CD8-positive, alpha-beta memory T cell (primary cell): ENCODE measurements at places on chromosomes 13 and 19.
A peak's percentile ranks its signal among the peaks of the same experiment; 100 is the strongest.

DNA sequence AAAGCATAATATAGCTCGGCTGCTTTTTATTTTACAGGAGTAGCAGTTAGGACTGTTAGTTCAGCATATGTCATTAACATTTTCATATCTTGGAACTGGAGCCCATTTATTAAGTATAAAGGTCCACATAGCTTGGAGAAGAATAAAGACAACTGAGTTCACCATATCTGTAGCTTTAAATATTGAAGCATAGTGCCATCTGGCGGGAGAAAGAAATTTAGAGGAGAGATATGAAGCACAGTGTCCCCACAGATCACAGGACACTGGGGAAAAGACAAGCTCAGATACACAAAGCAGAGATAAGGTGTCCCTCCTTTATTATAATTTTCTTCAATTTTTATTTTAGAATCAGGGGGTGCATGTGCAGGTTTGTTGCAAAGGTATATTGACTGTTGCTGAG lies 104.7 kb upstream of the FREM2 start:
- DNase-seq: no peak

DNA sequence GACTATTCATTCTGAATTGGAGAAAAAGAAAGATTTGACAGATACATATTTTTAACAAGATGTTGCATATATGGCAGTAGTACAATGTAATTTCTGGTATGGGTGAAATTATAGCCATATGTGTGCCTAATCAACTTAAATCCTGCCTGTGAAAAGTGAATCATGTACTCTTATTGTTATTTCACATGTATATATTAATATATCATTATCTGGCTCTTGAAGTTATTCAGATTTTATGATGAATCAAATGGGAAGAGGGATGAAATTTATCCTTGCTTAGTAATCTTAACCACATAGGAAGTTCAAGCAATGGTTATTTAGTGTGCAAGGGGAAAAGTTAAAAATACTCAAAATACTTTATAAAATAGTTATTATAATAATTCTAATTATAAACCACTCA lies 80.5 kb downstream of the GPC6 start:
- no peak for DNase-seq

- DNase-seq: no peak
These were observed 292.4 kb downstream of the TEX29 start for GRCh38 chr13:111612886-111613285.

GRCh38 chr19:14089662-14090508 lies 666 bp downstream of the SAMD1 start:
- peak; percentile 44 for DNase-seq

DNA sequence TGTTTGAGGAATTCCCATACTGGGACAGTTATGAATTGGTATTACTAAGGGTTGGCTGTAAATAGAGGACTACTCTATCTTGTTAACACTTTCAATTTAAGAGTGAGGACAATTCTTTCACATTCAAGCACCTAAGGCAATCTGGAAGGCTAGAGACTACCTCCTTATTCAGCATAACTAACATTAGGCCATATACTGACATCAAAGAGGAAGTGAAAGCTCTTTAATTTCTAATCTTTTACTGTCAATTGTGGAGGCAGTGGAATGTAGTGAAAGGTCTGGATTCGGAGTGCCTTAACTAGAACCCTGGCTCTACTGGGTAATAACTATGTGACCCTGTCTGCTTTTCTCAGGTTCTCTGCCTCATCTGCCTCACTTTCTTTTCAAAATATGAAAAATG lies 134.0 kb downstream of the UFM1 start:
- no peak for DNase-seq

DNA sequence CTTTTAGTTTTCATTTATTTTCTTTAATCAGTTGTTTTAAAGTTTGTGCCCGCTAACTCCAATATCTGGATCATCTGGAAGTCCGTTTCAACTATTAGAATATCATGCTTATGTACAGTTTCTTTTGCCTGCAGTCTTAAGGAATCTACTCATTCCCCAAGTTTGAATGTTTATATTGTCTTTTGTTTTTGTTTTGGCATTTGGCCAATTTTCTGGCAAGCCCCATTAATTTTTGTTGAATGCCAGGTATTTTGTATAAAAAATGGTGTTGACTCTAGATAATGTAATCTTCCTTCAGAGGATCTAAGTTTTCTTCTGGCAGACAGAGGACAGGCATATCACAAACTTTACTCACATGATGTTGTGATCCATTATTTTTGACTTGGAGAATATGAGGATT lies 11.1 kb upstream of the ZNF235 start:
- DNase-seq: no peak

GRCh38 chr19:51489113-51489512 lies 10.8 kb downstream of the CEACAM18 start:
- DNase-seq: no peak
